Ammon's horn (tissue), 1 donor: ENCODE measurements at places on chromosomes 1 and 21.
A peak's percentile ranks its signal among the peaks of the same experiment; 100 is the strongest.

GRCh38 chr1:89643577-89643976, 10.7 kb downstream of the LRRC8C start:
- DNase-seq = no peak

- DNase-seq = no peak
Measured at GRCh38 chr1:196516373-196516772, 91.9 kb downstream of the KCNT2 start.

DNA sequence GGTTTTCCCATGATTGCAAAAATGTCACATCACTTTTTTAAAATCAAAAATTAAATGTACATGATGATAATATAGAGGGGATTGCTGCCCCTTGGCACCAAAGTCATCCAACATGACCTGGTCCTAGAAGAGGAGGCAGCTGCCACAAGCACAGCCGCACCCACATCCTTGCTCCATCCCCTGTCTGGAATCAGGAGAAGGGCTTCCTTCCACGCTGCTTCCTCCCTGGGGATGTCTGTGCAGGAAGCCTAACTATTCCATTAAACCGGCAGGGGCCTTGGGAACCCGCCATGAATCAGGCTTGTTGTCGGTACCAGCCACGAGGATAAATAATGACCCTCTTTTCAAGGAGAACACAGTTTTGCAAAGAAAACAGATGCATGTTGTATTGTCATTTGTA, 68.7 kb upstream of the AJAP1 start:
- DNase-seq = no peak

DNA sequence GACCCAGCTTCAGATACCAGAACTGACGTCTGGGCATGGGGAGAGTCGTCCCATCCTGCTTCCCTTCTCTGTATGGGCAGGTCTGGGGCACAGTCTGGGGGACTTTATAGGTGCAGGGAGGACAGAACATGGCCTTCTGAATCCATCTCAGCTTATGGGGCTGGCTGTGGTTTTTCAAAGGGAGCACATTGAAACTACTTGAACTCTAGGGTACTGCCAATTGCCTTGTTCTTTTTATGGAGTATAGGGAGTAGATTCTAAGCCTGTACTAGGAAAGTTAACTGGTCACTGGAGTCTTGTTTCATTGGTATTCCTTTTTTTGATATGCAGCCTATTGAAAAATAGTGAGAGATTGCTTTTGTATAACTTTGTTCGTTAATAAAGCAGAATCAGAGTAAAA, 90.2 kb downstream of the ATP5PO start:
- DNase-seq = no peak

- DNase-seq = no peak
Measured at GRCh38 chr1:53737648-53738204, 1.2 kb downstream of the GLIS1 start.

GRCh38 chr1:117967881-117968280, 38.3 kb downstream of the WDR3 start:
- DNase-seq = no peak

DNA sequence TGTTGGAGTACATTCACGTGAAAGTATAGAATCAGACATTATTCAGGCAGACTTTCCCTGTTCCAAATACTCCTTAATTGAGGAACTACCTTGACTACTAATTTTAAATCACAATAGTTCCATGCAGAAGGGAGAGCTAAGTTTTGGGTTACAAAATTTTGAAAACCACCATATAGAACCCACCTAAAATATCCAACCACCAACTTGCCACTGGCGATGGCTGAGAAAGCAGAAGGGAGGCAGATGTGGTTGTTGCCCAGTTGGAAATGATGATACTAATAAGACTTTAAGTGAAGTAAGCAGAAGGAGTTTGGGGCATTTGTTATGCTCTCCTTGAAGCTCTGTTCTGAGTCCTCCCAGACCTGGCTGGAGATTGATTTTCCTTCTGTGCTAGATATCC, 190.7 kb downstream of the HLX start:
- DNase-seq = no peak

GRCh38 chr1:114062477-114063099, 83.3 kb downstream of the OLFML3 start:
- no peak for DNase-seq

DNA sequence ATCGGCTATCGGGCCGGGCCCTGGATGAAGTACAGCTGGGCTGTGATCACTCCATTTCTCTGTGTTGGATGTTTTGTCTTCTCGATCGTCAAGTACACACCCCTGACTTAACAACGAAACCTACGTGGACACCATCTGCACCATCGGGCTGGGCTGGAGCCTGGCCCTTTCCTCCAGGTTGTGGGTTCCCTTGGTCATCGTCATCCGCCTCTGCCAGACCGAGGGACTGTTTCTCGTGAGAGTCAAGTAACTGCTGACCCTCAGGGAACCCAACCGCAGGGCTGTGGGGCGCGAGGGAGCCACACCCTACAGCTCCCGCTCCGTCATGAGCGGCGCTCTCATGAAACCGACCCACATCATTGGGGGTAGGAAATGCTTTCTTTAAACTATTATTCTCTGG, 842.4 kb upstream of the TMPRSS15 start:
- no peak for DNase-seq

GRCh38 chr21:38688068-38688467, 117.7 kb upstream of the ETS2 start:
- no peak for DNase-seq

DNA sequence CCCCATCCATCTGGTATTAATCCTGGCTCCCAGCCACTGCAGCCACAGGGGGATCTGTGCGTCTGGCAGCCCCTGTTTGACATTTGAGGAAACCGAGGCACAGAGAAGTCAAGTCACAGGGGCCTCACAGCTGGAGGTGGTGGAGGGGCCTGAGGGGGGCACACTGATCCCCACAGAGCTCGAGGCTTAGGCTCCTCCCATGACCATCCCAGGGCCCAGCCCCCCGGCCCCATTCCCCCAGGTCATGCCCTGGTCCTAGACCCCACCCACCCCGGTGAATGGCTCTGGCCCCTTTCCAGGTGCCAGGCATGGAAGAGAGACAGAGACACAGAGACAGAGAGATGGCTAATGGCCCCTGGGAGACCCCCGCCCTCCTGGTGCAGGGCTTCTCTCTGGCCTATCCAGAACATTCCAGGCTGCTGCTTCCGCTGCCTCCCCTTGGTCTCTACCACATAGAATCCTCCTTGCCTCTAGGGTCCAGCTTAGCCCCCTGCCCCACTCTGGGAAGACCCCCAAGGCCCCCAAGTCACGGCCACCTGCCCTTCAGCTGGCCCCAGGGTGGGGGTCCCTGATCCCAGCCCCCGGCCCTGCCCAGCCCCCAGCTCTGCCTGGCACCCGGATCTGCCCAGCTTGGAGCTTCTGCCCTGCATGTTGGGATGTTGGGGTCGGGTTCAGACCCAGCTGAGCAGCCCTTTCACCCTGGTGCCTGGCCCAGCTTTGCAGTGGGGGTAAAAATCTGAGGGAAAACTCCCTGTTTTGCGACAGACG, 29.2 kb upstream of the LRRC3 start:
- DNase-seq = no peak

- no peak for DNase-seq
Measured at GRCh38 chr1:55702064-55702463, 486.9 kb upstream of the USP24 start.

- DNase-seq = no peak
Measured at GRCh38 chr1:114427612-114428011, 83.4 kb downstream of the TRIM33 start.

GRCh38 chr1:66475940-66476339, 58.0 kb upstream of the SGIP1 start:
- DNase-seq = no peak

DNA sequence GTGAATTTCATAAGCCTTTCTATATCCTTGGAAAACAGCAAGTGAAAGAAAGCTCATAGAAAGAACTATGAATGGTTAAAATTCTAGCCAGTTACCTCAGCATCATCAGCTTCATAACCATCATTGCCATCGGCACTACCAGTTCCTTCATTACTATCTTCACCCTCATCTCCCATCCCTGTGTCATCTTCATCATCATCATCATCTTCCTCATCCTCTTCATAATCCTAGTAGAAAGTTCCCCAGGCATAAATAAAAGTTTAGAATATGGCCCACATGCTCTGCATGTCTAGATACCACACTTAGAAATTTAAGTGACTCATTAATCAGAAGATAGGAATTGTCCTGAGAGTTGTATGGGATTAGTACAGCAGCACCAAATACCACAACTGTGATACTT, 49.0 kb downstream of the TPR start:
- DNase-seq = no peak

GRCh38 chr1:80153762-80154161, 1147.2 kb upstream of the ADGRL4 start:
- no peak for DNase-seq

DNA sequence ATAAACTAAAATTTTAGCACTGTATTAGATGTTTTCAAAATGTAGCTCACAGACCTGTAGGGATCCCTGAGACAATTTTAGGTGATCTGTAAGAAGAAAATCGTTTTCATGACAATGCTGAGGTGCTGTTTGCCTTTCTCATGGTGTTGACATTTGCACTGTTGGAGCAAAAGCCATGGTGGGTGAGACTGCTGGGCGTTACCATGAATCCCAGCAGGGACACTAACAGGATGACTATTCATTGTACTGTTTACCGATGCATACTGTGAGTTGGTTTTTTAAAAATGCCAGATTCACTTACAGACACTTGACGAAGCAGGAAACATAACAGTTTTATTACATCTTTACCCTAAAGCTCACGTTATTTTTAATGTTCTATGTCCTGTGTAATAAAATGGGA, 468.5 kb downstream of the PCP4 start:
- DNase-seq = no peak

- no peak for DNase-seq
Measured at GRCh38 chr1:228087771-228088251, 5.3 kb downstream of the ARF1 start.

GRCh38 chr1:244664353-244664752, 11.4 kb downstream of the DESI2 start:
- no peak for DNase-seq

GRCh38 chr1:25137521-25138395, 94.5 kb downstream of the SYF2 start:
- DNase-seq = no peak

- no peak for DNase-seq
Measured at GRCh38 chr1:10537082-10537766, 62.5 kb downstream of the PEX14 start.

- DNase-seq = peak; percentile 26
Measured at GRCh38 chr1:107454791-107455190, 314.0 kb downstream of the NTNG1 start.

- no peak for DNase-seq
Measured at GRCh38 chr1:54163573-54163972, 10.8 kb upstream of the CDCP2 start.

DNA sequence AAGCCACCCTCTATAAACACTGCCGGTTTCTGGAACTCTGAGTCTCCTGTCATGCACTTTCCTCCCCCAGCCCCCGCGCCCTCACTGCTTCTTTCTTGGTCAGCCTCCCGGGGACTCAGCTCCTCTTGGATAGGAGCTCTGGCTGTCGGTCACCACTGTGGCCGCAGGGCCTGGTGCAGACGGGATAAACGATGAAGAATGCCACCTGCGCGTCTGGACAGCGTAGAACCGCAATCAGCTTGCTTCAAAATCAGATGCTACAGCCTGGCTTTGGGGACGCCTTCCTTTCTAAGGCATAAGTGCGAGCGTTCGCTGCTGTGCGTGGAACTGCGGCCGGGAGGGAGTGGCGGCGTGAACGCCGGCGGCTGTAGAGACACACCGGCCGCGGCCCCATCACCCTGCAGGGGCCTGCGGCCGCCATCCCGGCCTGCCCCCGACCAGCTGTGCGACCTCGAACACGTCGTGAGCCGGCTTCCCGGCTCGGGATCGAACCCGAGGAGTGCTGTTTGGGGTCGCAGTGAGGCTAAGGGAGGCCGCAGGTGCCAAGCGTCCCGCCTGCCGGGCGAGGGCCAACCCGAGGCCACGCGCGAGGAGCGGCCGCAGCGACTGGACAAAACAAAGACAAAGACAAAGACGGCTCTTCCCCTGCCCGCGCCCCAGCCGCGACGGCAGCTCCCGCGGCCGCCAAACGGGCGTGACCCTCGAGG, 688 bp downstream of the PTTG1IP start:
- DNase-seq = peak; percentile 30

DNA sequence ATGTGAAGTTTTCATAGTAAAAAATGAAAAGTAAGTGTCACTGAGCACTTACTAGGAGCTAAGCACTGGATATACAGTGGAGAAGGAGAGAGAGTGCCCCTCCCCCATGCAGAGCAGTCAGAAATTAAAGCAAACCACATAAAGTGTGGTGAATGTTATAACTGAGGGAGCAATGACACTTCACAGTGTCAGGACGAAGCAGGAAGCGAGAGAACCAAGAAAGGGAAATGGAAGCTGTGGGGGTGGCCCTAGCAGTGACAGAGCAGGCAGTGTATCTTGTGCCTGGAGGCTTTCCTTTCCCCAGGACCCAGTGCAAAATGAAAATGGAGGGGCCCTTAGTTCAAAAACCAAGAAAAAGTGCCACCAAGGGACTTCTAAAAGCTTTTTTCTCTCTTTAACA, 21.5 kb upstream of the RCAN3 start:
- DNase-seq = peak; percentile 39

GRCh38 chr1:170967042-170967910, 31.9 kb downstream of the MROH9 start:
- DNase-seq = peak; percentile 51

DNA sequence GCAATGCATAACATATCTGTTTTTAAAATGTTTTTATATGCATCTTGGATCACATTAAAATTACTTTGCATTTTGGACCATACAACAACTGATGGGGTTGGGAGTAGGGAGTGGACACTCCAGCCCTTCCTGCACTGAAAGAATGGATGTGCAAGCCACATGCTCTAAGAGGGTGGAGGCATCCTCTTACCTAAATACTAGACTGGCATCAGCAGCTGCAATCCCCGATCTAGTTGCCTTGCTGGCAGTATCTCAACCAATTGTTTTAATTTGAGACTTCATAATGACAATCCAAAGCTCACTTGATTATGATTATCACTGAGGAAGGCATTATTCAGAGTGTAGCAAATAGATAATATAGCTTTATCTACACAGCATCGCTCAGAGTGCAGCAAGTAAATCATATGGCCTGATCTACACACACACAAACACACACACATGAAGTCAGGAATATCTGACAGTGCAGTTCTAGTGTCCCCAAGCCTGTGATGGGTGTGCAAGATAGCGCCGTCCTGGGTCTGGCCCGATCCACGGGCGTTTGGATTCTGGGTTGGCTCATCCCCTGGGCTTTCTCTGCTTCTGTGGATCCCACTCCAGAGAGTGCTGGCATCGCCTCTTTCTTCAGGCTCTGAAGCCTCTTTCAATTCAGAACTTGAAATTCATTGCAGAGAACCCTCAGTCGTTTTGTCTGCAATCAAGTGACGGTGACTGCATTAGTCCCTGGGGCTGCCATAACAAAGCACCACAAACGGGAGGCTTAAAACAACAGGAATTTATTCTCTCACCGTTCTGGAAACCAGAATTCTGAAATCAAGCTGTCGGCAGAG, 181.3 kb downstream of the ETS2 start:
- DNase-seq = no peak

DNA sequence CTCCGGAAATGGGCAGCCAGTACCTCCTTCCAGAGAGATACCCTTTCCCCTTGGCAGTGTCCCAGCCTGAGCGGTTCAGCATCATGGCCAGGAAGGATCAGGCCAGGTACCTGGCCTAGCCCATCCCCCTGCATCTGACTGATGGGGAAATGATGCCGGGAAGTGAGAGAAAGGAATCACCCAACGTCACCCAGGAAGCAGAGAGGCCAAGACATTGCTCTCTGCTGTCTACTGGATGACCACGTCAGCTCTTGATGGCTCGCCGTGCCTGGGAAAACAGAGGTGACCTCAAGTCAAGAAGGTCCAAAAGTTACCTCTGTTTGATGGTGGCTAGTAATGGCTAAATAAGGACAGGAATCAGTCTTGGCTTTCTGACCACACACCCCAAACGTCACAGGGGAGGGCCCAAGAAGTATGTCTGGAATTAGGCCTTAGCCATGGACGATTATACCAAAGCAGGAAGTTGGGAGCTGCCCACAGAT, 79.0 kb downstream of the MRPL37 start:
- DNase-seq = no peak
